Activated CD4-positive, alpha-beta T cell treated with anti-CD3 and anti-CD28 coated beads, Interleukin-2, amount 50 U/mL, for 24 hours (primary cell): ENCODE measurements at places on chromosomes 1 and 21.

DNA sequence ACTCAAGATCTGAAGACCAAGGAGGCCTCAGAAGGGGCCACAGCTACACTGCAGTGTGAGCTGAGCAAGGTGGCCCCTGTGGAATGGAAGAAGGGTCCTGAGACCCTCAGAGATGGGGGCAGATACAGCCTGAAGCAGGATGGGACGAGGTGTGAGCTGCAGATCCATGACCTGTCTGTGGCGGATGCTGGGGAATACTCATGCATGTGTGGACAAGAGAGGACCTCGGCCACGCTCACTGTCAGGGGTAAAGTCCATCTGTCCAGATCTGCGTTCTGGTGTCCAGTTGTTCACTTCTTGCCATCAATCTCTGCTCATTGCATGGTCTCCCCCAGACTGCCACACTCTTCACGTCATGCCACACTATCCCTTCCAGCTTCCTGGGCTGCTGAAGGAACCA, 90.6 kb downstream of the OBSCN start:
- DNase-seq, result no peak

- DNase-seq, result no peak
Observed at GRCh38 chr1:175887981-175888428, 144.6 kb upstream of the TNR start.

DNA sequence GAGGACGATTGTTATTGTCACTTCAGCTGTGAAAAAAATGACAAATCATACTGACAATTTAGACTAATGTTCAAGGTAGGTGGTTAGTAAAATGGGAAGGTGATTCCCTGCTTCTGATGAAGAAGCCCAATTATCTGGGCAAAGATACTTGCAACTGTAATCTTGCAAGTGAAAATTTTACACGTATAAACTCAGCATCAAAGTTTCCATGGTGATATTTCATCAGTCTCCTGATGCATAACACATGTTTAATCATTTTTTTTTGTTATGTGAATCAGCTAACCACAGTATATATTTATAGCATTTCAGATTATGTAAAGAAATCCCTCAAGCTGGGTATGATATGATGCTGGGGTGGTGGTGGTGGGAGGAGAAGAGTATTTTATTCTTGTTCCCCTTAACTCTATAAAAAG, 16.4 kb upstream of the KCNK1 start:
- no peak for DNase-seq

GRCh38 chr1:28642056-28642846, 616 bp downstream of the TAF12 start:
- DNase-seq, result no peak

DNA sequence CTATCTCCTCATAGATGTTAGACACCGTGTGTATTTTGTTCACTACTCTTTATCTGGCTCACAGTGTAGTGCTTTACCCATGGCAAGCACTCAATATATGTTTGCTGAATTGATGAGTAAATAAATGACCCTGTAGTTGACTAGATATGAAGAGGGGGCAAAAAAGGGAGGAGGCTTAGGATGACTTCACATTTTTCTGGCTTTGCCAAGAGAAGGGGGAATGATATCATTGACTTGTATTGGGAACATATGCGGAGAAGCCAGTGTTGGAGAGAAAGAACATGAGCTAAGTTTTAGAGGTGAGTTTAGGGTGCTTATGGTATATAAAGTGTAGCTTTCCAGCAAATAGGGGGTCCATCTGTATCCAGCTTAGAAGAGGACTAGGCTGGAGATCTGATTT, 145.5 kb downstream of the TENT5C start:
- no peak for DNase-seq

DNA sequence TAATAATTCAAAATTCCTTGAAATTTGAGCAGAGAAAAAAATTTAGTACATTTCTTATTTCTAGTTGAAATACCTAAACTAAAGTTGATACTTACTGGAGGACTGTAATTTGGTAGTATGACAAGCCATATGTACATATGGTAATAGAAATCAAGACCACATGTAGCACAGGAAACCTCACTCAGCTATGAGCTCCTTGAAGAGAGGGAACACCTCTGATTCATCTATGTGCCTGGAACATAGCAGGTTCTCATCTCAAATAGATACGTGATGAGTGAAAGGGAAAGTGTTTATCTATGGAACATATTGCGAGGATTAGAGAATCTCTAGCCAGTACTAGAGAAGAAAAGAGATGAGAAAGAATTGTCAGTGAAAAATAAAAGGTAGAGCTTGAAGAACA, 47.9 kb upstream of the GNG4 start:
- peak; percentile 13 for DNase-seq

GRCh38 chr1:158002631-158003405, 9.4 kb downstream of the KIRREL1 start:
- DNase-seq, result no peak

DNA sequence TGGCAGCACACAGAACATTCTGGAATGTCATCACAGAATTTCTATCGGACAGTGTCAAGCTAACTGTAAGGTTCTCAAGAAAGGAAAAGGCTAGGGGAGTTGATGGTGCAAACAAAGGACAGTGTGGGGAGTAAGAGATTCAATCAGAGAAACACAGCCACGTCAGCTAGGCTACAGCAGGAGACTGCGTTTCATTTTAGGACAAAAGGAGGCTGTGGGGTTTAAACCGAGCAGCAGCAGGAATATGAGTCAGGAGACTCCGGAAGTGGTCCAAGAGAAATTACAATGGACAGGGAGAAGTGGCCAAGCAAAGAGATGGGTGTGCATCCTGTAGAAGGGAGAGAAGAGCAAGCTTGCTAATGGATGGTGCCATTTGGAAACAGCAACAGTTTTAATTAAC, 37.4 kb upstream of the C1orf198 start:
- DNase-seq, result no peak

DNA sequence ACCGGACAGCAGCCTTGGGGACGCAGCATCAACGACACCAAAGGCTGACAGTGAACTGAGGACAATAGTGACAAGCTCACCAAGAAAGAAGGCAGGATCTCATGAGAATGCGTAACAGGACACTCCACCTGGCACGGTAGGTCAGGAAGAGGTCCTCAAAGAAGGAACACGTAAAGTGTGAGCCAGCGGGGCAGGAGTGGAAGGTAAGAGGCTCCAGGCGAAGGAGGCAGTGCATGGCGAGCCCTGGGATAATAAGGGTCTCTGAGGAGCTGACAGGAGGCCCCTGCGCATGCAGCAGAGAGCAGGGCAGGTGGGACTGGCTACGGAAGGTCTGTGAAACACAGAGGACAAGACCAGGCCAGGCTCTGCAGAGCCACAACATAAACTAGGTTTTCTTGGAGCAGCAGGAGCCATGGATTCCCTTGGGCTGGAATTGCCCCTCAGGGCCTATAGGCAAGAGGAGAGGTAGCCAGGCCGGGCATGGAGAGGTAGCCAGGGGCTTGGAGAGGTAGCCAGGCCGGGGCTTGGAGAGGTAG, 8.2 kb downstream of the LSS start:
- DNase-seq, result no peak

GRCh38 chr1:8169364-8170058, 143.4 kb upstream of the ERRFI1 start:
- DNase-seq, result no peak

DNA sequence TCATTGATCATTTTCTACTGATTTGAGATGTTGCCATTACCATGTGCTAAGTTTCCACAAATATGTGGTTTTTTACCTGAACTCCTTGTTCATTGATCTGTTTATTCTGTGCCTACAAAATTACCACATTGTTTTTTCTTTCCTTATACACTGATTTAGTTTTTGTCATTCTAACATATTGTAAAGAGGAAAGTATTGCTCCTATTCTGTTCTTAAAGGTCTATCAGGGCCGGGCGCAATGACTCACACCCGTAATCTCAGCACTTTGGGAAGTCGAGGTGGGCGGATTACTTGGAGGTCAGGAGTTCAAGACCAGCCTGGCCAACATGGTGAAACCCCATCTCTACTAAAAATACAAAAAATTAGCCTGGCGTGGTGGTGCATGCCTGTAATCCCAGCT, 75.1 kb downstream of the CAMTA1 start:
- no peak for DNase-seq

DNA sequence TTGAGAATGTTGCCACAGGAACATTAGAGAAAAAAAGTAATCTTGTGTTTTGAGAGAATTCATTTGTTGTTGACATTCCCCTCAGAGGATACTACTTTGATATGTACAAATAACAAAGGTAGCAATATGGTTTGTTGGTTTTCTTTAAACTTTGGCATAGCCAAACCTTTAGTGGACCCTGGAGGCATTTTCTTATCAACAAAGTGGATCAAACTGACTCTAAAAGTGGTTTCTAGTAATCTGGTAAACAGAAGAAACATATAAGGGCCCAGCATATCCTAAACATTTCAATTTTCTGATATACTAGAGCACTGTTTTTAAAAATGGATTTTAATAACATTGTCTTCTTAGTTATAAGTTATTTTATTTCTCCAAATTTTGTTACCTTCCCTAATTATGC, 29.8 kb downstream of the POU2F1 start:
- DNase-seq, result no peak

DNA sequence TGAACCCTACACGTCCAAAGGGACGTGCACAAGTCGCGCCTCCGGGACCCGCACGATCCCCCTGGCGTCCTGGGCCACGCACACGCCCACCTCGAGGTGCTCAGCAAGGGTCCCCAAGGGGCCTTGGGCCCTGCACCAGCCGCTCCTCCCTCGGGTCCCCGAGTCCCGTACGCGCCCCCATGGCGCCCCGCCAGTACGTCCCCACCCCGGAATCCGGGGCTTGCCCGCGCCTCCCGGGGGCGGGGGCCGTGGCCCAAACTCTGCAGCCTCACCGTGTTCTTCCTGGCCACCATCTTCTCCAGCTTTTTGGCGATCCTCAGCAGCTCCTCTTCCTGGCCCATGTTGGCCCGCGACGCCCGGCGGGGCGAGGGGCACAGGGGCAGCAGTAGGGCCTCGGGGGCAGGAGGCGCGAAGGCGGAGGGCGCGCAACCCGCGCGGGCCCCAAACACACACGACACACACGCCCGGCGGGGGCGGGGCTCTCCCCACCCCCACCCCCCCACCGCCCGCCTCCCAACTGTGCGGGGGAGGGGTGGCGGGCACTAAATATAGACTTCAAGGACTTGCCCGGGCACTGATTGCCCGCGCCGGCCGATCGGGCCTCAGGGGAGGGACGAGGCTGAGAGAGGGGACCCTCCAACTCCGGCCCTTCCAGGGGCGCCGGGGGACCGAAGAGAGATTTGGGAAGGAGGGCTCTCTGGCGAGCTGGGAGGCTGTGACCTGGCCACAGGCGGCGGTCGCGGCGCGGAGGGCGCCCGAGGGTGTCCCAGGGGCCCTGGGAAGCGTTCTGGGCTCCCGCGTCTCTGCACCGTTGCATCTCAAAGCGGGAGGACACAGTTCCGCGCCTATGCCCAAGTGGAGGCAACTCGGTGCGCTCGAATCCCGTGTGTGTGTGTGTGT, at the start of gene TCEA3:
Gene TCEA3, minus strand, starts transcription at position 456 of the 900 bp plus-strand sequence. Its CDS starts 115 bp downstream, at position 341.
- DNase-seq, result peak; percentile 6

DNA sequence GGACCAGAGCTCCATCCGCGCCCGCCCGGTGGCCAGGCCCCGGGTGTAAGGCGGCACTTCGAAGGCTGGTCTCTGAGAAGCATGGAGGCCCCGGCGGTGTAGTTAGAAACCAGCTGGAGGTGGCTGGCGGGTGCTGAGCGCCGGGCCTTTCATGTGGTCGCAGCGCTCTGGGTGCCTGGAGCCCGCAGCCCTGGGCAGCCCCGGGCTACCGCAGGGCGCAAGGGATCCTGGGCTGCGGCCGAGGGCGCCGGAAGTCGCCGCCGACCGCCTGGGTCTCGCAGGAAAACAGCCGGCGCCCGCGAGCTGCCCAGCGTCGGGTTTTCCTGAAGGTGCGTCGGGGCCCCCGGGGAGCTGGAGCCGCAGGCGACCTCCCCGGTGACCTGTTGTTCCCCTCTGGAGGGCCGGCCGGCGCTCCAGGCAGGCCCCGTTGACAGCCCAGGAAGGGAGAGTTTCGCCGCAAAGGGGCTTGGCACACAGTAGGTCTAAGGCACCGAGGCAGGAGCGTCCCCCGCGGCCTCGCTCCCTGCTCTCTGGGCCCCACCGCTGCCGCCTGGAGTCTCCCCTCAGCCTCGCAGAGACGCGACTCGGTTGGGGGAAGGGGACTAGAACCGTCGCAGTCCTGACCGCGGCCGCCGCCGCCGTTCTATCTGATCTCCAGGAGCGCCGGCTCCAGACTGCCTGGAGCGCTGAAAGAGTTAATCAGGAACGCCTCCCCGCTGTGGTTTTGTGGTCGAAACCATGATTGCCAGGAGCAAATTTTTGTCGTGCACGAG, 2.7 kb downstream of the GRHL3 start:
- DNase-seq, result peak; percentile 39

- DNase-seq, result no peak
Observed at GRCh38 chr1:171488190-171488929, 3.0 kb downstream of the PRRC2C start.

DNA sequence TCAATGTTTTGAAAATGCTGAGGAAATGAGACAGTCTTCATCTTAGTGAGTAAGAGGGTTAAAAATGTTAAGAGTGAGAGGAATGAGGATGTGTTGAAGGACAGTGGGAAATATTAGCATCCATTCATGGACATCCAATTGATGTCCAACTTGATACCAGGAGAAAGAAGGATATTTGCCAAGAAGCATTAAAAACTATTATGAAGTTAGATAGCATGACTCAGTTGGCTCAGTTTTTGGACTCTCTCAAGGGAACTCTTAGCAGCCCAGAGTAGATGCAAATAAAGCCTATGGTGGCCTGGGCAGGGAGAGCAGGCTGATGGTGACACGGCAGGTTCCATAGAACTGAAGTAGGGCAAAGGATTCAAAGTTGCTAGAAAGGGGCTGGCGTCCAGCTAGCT, 171.0 kb downstream of the ZZZ3 start:
- DNase-seq, result no peak

GRCh38 chr1:31880957-31881687, 57.0 kb downstream of the PTP4A2 start:
- no peak for DNase-seq

- DNase-seq, result no peak
Observed at GRCh38 chr1:2547210-2548067, 8.7 kb upstream of the TNFRSF14 start.

- no peak for DNase-seq
Observed at GRCh38 chr1:14826172-14826636, 227.7 kb downstream of the KAZN start.

DNA sequence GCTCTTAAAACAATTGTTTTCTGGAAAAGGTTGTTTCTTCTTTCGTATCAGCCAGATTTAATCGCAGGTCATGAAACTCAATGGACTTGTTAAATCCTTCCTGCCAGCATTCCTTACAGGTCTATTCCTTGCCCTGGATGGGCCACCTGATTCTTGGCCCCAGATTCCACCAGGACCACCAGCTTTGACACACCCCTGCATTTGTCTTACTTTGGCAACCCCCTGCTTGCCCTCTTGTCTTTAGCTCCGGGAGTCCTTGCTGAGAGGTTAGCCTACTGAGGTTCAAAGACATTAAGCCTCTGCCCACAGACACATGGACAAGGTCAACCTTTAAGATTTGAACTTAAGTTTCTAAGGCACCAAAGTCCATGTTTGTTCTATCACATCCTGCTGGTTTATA, 27.1 kb upstream of the DAB1 start:
- no peak for DNase-seq

DNA sequence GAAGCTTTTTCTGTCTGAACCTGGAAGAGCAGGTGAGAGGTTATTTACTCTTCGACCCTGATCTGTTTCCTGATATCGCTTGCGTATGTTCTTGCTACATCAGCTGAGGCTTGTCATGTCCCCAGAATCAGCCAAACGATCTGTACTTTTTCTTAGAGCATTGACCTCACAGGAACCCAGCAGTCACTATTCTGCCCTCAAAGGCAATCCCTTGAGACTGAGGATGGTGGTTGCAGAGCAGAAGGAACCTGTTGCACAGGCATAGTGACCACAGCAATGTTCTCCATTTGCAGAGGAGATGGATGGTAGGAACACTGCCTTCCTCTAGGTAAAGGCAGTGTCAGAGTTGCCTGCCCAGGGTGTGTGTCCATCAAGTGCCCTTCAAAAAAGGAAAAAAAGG, 11.3 kb upstream of the LACTBL1 start:
- no peak for DNase-seq
